GM13977 (cell line): ENCODE measurements at places on chromosomes 1 and 21.

GRCh38 chr1:210490781-210491180, 162.1 kb downstream of the HHAT start:
- DNase-seq: no peak

DNA sequence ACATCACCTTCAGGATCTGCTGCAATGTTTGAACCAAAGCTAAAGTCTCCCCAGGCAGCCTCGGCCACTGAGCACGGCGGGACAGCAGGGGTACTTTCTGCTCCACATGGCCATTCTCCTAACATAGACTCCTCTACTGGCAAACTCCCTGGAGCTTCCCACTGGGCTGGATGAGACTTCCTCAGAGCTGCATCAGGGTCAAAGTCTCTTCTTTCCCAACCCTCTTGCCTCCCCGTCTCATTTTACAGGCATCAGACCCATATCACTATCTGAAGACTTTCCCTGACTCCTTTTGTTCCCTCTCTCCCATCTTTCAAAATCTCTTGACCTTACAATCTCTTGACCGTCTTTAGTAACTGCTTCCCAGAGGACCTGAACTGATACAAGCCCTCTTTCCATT, 42.2 kb upstream of the KIRREL1 start:
- DNase-seq: no peak

- DNase-seq: peak; percentile 74
Observed at GRCh38 chr1:119711804-119712341, at the start of gene PHGDH. PHGDH (plus strand) TSS chr1:119711934; CDS start chr1:119712023, 89 bp downstream.

- DNase-seq: no peak
Observed at GRCh38 chr1:79551321-79551720, 544.8 kb upstream of the ADGRL4 start.

DNA sequence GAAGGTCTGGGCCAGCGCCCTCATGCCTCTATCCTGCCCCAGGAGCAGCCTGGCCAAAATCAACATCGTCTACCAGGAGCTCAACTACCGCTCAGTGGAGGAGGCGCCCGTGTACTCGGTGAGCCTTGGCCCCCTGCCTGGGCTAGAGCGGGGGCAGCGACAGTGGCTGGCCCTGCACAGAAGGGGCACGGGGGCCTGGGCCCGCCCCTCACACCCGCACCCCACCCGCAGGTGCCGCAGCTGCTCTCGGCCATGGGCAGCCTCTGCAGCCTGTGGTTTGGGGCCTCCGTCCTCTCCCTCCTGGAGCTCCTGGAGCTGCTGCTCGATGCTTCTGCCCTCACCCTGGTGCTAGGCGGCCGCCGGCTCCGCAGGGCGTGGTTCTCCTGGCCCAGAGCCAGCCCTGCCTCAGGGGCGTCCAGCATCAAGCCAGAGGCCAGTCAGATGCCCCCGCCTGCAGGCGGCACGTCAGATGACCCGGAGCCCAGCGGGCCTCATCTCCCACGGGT, 10.8 kb downstream of the SCNN1D start:
- DNase-seq: no peak

- DNase-seq: no peak
Observed at GRCh38 chr1:64878931-64879611, 87.3 kb downstream of the JAK1 start.

- no peak for DNase-seq
Observed at GRCh38 chr1:74412244-74412643, 100.2 kb downstream of the LRRC53 start.

- no peak for DNase-seq
Observed at GRCh38 chr21:35059742-35060141, 10.6 kb upstream of the RUNX1 start.

DNA sequence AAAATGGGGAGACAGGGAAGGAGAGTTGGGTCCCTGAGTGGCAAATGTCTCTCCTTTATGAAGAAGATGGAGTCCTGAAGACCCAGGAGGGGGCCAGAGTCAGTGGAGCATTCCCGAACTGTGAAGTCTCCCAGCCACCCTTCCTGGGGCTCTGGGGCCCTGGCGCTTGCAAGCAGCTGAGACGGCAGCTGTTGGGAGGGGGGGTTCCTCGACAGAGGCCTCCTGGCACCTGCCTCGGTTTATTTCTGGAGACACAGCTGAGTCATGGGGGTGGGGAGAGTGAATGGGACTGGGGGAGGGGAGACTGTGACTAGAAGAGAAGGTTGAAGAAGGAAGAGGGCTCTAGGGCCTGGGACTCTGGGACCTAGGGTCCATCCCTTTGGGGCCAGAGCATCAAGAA, 14.0 kb downstream of the NES start:
- no peak for DNase-seq
